ENCODE measurements at places on chromosomes 5 and 9. TPM values are rescaled to one million over a fixed set of nuclear protein-coding genes. Genes with fewer than 3 reads are reported as not detected.
A peak's percentile ranks its signal among the peaks of the same experiment; 100 is the strongest.

DNA sequence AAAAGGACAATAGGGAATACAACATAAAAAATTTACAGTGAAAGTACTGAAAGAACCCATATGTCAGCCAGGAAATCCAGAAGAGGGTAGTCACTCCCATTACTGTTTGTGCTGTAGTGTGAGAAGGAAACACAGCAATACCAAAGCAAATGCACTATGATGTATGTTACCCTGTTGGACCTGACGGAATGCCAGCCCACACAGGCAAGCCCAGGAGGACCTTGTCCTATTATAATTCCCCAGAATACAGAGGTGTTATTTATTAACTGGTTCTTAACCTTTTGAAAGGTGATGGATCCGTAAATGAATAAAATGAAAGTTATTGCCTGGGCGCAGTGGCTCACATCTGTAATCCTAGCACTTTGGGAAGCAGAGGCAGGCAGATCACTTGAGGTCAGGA is 79.0 kb downstream of the GDA start:
- DNase-seq, result no peak

DNA sequence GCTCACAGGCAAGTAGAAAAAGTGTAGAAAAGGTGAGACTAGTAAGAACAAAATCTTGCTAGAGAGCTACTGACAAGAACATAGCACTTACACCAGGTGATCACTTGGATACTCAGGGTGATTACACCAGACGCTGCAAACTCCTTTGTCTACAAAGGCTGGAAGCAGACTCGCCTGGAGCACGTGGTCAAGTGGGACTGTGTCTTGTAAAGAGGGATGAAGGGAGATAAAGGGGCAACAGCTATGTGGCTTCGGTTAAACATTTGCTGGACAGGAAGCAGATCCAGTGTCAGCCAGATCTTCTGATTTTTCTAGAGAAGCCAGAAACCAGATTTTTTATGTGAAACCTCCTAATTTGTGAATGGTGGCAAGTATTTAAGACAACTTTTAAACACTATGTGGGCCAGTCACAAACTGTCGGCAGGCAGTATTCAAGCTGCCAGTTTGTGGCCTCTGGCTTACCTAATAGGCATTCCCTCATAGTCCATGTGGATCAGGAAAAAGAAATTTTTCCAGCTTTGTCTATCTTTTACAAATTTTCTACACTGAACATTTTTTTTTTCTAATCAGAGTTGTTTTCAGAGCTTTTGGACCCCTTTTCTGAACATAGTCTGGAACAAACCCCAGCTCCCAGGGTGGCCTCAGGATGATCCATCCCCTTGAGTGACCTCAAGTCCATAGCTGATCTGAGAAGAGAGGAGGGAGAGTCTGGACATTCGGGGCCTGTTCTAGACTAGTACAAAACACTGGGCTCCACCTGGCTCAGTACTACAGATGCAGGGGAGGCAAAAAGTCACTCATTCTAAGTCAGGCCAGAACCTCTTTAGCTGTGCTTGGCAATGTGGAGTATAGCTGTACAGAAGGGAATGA is 262.9 kb downstream of the ARRDC3 start:
- no peak for DNase-seq

- no peak for DNase-seq
These were observed 9.4 kb downstream of the DOCK8 start for GRCh38 chr9:224026-224425.

GRCh38 chr9:75333624-75334023 is 245.3 kb downstream of the OSTF1 start:
- DNase-seq, result no peak

- DNase-seq, result no peak
These were observed 16.0 kb downstream of the ANKRD33B start for GRCh38 chr5:10579536-10580521.

GRCh38 chr5:53084546-53085255 is 24.9 kb downstream of the MOCS2 start:
- DNase-seq, result no peak

DNA sequence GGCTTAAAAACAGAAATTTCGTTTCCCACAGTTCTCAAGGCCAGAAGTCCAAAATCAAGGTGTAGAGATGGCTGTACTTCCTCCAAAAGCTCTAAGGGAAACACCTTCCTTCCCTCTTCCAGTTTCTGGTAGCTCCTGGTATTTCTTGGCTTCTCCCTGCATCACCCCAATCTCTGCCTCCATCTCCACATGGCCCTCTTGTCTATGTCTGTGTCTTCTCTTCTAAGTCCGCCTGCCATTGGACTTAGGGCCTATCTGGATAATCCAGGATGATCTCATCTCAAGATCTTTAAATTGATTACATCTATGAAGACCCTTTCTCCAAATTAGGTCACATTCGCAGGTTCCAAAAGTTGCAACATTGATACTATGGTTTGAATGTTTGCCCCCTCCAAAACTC is 105.6 kb downstream of the ATPSCKMT start:
- no peak for DNase-seq

DNA sequence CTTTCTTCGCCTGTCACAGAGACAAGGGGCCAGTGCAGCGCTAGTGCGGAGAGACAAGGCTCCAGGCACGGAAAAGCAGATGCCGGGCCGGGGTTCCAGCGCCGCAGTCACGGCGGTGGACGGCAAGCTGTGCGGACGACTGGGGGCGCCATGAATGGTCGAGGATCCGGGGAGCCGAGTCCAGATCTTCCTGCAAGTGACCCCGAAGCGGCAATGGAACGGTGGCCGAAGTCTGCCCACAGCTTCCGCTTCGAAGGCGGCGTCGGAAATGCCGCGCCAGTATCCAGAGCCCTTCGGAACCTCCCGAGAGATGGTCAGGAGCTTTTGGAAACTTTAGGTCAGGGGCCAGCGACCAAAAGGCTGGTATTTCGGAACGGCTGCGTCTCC is 601 bp upstream of the FAF2 start:
- DNase-seq, result no peak

DNA sequence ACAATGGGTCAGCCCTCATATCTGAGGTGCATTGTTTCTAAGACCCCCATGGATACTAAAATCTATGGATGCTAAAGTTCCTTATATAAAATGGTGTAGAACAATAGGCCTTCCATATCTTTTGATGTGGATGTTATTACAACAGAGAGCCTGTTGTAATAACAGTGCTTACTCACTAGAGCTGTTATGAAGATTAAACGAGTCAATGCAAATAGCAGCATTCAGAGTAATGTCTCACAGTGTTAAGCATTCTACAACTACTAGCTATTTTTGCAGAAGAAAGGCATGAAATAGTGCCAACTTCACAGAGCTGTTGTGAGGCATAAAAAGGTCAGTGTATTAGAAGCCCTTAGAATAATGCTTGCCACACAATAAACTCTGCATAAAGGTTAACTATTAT is 13.0 kb downstream of the CHSY3 start:
- DNase-seq, result no peak

GRCh38 chr5:107388141-107388861 is 282.4 kb downstream of the EFNA5 start:
- peak; percentile 96 for DNase-seq

DNA sequence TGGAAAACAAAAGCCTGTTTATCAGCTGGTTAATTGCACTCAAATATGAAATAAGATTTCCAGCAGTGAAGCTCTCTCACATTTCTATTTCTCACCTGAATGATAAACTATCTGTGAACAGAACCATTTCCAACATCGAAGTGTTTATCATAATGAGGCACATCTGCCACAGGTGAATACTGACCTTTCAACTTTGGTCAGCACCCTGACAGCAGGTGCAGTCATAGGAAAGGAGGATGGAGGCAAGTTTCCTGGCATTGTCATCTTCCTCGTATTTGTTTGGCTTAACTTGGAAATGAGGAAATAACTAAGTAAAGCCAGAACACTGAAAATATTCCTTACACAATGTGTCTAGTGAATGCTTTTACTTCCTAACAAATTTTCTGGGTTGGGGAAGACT is 716.4 kb downstream of the NR2F1-AS1 start:
- no peak for DNase-seq

- peak; percentile 59 for DNase-seq
These were observed 101.8 kb downstream of the CDK5RAP2 start for GRCh38 chr9:120478208-120478607.

GRCh38 chr5:155085282-155085989 is 71.9 kb downstream of the KIF4B start:
- DNase-seq, result peak; percentile 12

GRCh38 chr5:151227918-151228447 is 4.1 kb upstream of the CCDC69 start:
- DNase-seq, result no peak

DNA sequence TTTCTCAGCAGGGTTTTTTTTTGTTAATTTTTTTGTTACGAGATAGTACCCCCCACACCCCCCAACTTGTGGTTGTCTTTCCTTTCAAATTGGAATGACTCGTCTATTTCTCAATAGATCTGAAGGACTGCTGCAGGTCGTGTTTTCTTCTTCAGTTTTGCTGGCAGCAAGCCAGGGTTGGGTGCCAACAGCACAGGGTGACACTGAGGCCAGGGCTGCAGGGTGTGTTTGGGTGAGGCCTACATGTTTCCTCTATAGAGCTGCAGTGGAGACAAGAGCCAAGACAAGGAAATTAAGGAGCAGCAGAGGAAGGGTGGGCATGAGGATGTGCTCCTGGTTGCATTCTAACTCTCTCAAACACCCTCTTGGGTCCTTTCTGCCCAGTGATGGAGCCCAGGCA is 52.2 kb downstream of the NXNL2 start:
- DNase-seq, result no peak

GRCh38 chr9:13970426-13970825 is 343.5 kb downstream of the NFIB start:
- no peak for DNase-seq

DNA sequence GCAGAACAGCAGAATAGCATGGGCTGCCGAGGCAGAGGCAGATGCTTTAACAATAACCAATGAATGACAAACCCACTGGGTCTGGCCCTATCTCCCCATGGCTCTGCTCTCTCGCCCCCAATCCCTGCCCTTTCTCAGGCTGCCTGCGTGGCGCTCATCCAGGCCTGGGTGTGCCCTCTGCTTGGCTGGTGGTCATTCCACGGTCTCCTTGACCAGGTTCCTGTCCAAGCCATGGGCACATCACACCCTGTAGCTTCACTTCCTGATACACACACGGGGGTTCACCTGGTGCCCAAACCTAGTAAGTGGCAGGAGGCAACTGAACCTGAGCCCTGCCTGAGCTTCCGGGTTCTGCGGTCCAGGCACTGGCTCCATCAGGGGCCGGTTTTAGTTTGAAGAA is 87.6 kb downstream of the DAP start:
- DNase-seq, result no peak

DNA sequence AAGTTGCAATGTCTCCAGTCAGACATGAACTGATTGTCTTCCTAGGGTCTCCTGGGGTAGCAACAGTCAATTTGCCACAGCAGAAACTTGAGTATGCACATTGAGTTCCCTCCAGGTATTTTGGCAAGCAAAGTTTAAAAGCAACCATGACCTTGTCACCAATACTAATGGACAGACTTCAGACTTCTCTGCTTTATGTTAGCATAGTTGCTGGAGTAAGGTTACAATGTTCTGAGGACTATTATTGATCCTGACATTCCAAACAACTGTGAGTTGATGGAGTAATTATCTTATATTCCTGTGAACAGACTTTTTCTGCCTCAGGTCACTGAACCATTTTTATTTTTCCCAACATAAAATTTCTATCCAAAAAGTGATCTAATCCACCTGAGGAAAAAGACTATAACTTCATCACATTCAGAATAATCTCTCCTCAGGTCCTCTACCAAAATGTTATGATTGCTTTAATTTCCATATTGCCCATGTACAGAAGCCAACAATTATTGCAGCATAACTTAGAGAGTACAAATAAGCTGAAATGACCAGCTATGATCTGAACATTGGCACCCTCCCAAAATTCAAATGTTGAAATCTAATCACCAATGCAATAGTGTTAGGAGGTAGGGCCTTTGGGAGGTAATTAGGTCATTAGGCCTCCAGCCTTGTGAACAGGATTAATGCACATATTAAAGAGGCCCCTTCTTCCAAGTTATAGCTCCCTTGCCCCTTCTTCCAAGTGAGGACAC is 228.3 kb downstream of the PDE4D start:
- DNase-seq, result no peak

- peak; percentile 95 for DNase-seq
These were observed 294.8 kb upstream of the KLF4 start for GRCh38 chr9:107784235-107784958.

- DNase-seq, result no peak
These were observed 40.6 kb downstream of the JADE2 start for GRCh38 chr5:134565791-134566740.

DNA sequence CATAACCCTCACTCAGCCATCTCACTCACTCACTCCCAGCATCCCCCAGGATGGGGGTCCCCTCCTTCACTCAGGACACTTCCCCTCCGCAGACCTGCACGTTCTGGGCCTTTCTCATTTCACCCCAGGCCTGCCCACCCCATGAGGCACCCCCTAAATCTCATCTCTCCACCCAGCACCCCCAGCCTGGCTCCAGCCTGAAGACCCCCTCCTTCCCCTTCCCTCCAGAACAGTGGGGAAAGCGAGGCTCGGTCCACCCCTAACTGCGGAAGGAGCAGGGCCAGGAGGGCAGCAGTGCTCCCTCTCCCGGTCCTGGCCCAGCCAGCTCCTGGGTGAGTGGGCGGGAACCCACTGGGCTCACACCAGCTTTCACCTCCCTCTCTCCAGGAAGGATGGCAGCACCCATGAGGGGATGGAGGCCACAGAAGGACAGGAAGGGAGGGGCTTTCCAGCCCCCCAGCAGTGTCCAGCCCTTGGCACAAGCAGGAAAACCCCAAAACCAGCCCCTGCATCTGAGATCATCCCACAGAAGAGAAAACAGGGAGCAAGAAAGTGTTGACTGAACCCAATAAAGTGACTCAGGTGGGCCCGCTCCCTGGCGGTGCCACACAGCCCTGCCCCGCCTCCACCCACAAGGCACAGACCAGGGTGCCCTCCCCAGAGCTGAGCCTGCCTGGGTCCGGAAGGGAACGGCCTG is 55.0 kb downstream of the LRSAM1 start:
- no peak for DNase-seq

- no peak for DNase-seq
These were observed 388.5 kb downstream of the ENC1 start for GRCh38 chr5:74252044-74252443.

DNA sequence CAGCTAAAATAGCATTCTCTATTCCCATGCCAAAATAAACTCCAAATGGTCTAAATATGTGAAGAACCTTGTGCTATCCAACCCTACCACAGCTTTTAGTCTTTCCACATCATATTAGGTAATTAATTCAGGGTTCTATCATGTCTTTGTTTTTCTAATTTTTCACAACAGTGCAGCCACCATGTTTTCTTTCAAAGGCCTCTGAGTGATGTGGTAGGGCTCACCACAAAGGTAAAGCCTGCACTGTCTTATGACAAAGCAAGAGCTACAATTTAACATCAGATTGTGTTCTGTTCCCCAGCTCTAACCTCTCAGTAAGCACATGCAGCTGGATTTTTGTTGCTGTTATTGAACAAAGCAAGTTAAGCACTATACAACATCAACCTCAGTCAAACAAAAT is 52.4 kb downstream of the MEF2C start:
- DNase-seq, result peak; percentile 31

PDE8B gene
- 0.26 TPM for total RNA-seq

CDO1 gene
- 6.9 TPM for total RNA-seq

EIF4E1B gene
- not detected for total RNA-seq

STK32A gene
- total RNA-seq, result 2.8 TPM

MAP1B gene
- 83.4 TPM for total RNA-seq

IFNB1 gene
- total RNA-seq, result 0.17 TPM

SLC1A3 gene
- total RNA-seq, result 3.1 TPM

SH3PXD2B gene
- total RNA-seq, result 21.1 TPM

HDAC3 gene
- total RNA-seq, result 45.7 TPM

PTGES gene
- total RNA-seq, result 16.7 TPM

Data from fibroblast of lung (primary cell).